ENCODE measurements at places on chromosomes 1 and 21.

DNA sequence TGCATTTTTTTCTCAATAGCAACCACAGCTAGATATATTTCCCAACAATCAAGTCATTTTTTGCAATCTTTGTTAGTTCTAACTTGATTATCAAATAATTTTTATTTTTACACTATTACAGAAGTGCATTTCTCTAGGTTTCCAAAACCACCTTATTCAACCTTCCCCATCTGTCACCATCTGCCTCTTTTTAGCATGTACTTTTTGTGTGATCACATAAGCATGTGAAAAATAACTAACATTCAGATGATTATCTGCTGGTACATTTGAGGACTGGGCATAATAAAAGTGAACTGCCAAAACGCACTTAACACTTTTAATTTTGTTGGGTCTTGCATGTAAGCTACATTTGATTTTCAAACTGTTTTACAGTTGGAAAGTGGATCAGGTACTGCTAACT, 291.5 kb downstream of the AKT3 start:
- no peak for DNase-seq

DNA sequence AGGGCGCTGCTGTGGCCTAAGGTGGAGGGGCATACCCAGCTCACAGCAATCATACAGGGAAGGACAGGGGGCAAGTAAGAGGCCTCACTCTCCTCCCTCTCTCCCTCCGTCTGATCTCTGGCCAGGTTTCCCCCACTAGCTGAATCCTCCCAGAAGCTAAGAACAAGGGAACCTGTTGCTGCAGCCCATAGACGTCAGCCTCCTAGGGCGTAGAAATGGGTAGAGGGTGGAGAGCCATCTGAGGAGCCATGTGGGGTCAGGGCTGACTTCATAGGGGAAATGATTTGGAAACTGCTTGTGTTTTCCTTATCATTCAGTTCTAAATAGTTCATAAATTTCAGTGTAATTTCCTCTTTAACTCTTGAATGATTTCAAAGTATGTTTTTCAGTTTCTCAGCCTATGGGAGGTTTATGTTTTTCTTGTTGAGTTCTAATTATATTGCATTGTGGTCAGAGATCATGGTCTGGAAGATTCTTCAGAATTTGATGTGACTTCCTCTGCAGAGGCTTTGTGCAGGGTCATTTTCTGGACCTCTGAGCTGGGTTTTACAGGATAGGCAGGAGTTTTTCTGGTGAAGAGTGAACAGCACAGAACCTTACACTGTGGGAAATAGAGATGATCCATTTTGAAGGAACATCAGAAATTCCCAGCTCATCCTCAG, 2.3 kb upstream of the MOB3C start:
- no peak for DNase-seq

DNA sequence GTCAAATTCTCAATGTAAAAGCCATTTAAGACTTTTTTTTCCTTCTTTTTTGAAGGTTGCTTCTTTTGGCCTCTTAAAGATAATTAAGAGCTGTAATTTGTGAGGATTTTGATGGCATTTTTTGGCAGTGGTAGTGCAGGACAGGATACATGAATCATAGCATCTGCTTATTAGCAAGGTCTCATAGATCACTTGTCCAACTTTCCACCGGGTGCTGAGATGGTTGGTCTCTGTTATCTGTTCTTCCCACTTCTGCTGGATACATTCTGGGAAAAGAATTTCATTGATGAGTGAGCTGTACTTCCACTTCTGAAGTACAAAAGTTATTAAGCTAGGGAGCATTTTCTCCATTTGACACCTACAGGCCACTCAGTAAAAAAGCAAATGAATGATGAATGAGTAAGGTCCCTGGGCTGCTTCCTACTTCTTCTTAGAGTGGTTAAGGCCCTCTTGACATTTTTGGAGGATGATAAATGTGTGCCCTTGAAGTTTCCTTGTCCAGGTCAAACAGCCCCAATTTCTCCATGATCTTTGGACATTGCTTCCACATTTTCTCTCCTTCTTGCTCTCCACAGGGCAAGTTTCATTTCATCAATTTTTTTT, 100.6 kb downstream of the ROR1 start:
- peak; percentile 66 for DNase-seq

DNA sequence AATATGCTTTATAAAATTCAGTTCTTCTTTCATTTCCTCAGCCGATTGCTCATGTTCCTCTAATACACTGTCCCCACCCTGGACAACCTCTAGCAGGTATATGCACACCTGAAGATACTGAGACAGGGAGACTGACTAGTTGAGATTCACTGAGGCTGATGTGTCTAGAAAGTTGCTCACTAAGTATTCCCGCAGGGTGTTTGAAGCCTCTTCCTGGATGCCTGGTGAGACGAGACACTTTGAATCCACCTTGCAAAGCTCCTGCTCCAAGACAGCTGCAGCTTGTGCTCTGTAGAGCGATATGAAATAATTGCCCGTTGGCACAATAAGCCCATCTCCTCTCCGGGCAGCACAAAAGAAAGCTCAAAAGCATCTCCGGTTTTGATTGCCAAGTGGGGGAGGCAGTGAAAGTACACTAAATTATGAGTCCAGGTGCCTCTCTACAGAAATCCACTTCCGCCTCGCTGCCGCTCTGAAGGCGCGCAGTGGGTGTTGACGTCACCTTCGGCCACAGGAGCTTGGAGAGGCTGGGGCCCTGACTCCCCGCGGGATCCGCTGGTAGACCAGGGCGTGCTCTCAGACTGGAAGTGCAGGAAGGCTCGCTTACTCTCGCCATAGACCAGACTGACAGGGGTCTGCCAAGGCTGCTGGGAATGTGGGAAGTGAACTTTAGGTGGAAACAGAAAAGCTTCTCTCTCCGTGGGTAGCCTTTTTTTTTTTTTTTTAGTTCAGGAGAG, 46.3 kb downstream of the GPA33 start:
- peak; percentile 28 for DNase-seq

- peak; percentile 27 for DNase-seq
Observed at GRCh38 chr1:84069236-84069845, 70.4 kb upstream of the TTLL7 start.

GRCh38 chr1:204728045-204728444, 42.5 kb upstream of the LRRN2 start:
- DNase-seq, result no peak

DNA sequence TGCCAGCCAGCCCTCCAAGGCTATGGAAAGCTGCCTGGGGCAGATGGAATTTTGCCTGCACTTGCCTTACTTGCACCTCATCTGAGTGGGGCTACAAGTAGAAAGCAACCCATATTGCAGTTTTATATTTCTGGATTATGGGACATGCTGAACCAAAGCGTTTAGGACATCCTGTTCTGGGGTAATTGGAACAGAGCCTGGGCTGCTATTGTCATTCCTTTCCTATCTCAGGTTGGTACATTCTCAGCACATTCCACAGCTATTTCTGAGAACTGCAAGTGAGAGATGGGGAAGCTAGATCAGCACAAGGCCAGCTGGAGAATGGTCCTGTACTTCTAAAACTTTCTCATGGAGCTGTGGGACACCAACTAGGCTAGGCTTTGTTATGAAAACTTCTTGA, 713.8 kb downstream of the KCNT2 start:
- peak; percentile 36 for DNase-seq

- peak; percentile 4 for DNase-seq
Observed at GRCh38 chr1:187294421-187295201, 465.9 kb downstream of the PLA2G4A start.

DNA sequence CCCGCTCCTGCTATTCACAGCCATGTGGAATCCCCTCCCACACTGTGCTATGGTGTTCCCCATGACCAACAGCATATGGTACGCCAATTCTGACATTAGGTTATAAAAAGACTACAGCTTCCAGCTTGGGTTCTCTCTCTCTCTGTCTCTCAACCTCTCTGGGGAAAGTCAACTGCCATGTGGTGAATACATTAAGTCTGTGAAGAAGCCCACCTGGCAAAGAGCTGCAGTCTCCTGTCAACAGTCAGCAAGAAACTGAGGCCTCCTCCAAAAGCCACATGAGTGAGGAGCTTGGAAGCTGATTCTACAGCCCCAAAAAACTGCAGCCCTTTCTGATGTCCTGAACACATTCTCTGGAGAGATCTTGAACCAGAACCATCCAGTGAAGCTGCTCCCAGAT, 25.0 kb upstream of the LRRC38 start:
- DNase-seq, result no peak

Measured in NCI-H226 (cell line).